ENCODE measurements at places on chromosomes 2 and 18.

- no peak for DNase-seq
These were observed 4.0 kb downstream of the RNMT start for GRCh38 chr18:13730481-13730880.

GRCh38 chr2:29011418-29012060, 30.4 kb downstream of the TOGARAM2 start:
- DNase-seq: peak; percentile 46

GRCh38 chr2:33366473-33366872, 110.0 kb upstream of the RASGRP3 start:
- no peak for DNase-seq

DNA sequence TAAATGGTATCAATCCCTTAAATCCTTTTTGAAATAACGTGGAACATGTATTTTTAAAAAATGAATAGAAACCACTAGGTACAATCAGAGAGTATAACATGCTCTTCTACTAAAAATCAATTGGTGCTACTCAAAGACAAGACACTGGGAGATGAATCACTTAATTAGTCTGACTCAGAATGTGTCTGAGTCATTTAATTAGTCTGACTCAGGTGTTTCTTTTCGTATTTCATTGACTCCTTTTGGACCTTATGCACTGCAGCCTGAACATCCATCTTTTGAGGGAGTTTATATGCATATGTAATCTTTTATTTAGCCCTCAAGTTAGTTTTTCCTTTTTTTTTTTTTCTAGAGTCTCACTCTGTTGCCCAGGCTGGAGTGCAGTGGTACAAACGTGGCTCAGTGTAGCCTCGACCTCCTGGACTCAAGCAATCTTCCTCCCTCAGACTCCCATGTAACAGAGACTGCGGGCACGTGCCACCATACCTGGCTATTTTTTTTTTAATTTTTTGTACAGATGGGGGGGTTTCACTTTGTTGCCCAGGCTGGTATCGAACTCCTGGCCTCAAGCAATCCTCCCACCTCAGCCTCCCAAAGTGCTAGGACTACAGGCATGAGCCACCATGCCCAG, 26.5 kb downstream of the PPP4R3B start:
- DNase-seq: no peak

DNA sequence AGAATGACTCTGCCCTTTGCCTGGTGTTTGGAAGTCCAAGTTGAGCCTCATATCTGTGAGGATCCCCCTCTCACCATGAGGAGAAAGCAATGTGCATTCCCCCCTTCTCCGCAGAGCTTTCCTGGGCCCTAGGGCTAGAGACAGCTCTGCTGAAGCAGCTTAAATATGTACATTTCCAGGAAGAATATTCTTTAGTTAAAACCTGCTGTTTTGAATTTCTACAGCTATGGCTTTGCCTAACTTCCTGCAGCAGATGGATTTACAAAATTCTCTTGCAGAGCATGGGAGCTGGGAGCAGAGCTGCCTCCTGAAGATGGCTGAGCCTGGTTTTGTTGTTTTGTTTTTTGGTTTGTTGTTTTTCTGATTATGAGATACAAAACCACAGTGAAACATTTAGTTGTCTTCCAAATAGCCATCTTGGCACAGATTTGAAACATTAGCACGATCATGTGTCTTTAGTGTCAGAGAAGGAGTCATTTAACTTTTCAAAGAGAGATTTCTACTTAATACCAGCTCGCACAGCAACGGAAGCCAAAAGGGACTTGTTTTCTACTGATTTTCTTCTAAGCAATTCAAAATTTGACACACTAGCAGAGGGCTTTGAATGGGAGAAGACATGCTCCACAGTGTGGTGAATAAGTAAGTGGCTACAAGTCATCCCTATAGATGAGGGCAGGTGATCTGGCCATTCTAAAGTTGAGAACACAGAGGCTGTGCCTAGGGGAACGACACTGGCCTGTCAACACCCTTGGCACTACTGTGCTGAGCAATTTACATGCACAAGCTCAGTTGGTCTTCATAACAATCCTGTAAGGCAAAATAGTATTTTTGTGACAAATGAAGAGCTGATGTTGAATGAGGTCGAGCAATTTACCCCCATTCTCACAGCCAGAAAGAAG, 222.6 kb downstream of the MREG start:
- DNase-seq: no peak

DNA sequence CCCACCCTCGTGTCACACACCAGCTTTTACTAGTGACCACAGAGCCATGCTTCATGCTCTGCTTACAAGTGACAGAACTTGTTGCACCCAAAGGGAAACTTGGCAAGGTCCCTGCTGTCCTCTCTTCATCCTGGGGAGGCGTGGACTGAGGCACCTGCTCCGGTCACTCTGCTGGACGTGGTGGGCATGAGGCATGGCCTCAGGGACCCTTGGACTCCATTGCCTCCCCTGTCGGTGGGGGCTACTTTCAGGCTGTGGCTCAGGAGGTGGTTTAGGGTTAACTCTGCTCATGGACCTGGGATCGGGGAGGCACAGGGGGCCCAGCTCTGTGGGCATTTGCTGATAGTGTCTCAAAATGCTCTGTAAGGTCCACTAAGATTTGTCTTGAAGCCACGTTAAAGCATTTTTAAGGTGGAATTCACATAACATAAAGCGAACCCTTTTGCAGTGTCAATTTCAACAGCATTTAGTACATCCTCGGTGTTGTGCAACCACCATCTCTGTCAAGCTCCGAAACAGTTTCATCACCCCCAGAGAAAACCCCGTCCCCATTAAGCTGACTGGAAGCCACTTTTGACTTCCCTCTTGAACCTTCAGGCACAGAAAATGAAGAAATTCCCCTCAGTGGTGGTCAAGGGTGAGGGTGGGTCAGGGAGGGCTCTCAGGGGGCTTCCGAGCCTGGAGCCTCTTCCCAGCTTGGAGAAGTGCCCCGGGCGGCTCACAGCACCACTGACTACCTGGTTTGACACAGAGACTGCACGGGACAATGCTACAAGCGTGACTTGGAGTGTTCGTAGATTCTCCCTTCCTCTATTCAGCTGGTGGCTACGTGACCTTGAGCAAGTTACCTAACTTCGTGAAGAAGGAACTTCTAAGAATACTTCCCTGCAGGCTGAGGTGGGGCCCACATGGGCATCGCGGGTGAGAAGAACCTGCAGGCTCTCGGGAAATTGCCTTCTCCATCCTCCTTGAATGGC, 100.0 kb upstream of the HDAC4 start:
- no peak for DNase-seq

GRCh38 chr2:17093712-17094111, 424.5 kb downstream of the RAD51AP2 start:
- DNase-seq: no peak

DNA sequence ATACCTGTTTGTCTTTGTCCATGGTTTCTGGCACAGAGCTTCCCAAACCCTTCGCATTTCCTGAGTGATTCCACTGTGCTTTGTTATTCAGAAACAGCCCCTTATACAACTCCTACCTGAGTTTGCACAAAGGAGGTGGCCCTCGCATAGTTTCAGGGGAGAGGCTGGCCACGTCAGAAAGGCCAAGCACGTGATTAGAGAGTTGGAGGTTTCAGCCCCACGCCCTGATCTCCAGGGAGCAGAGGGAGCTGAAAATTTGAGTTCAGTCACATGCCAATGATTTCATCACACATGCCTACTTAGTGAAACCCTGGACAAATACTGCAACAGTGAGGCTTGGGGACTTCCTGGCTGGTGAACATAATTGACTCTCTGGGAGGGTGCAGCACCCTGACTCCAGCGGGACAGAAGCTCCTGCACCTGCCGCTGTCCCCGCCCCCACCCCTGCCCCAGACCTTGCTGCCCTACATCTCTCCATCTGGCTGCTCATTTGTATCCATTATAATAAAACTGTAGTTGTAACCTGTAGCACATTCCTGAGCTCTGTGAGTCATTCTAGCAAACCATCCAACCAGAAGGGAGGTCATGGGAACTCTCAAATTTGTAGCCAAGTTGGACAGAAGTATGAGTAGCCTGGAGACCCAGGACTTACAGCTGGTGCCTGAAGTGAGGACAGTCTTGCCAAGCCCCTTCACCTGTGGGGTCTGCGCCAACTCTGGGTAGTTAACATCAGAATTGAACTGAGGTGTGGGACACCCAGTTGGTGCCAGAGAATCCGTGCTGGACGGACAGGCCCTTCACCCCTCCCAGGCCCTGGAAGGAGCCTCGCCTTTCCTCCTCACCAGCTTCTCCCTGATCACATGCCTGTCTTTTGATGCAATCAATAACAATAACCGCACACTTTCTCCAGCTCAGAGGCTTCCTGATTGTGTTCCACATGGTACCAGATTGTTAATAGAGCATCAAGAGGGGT, 224.3 kb downstream of the ANAPC1 start:
- DNase-seq: no peak

DNA sequence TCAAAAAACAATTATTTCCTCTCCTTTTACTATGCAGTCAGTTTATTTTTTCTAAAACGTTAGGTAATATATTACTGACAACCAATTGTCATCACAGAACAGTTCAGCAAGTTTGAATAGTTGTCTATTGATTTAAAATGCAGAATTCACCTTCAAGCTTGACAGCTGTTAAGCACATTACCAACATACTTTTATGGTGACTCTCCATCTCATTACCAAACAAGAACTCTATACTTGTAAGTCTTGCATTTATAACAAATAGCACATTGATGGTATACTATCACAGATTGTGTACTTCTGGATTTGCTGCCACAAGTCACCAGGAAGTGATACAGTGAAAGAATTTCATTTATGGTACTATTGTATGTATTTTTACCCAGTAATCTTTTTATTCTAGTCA, 99.4 kb upstream of the PPP1CB start:
- DNase-seq: no peak

DNA sequence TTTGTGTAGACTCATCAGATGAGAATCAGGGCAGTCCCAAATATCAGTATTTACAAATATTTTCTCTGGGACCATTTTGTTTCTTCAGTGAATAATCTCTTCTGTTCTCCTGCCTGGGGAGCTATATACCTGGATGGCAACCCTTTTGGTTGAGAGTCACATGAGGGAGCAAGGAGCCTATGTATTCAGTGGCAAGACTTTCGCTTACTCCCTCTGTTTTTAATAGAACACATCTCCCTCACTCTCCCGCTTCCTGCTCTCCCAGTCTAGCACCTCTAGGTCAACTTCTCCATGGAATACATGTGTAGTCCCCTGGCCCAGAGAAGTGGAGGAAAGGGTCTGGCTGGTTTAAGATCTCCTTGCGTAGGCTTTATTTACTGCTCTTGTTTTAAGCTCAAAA, 600.3 kb downstream of the CCDC85A start:
- DNase-seq: no peak

- DNase-seq: no peak
These were observed 96.7 kb downstream of the GALR1 start for GRCh38 chr18:77346208-77346810.

GRCh38 chr2:96143848-96144480, 1.3 kb downstream of the DUSP2 start:
- DNase-seq: no peak

DNA sequence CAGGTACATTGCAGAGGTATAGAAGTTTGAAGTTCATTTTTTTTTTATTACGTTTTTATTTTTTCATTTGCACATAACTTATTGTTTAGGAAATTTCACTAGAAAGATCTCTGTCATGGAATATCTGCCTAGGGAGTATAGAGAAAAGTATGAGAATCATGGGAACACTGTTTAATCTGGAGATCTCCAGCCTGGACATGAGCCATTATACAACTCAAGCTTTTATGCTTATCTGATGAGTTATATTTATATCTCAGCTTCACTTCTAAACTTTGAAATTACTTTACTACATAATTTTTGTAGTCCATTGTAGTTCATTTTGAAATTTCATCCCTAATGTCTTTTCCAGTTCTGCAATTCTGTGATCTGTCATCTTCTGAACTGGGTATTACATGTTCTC, 515.6 kb downstream of the ERBB4 start:
- no peak for DNase-seq

- no peak for DNase-seq
These were observed 38.5 kb downstream of the ACKR3 start for GRCh38 chr2:236608188-236608525.

- DNase-seq: no peak
These were observed 147.5 kb upstream of the NCK2 start for GRCh38 chr2:105597011-105597805.

- DNase-seq: no peak
These were observed 18.0 kb upstream of the GPR17 start for GRCh38 chr2:127627740-127628571.

- no peak for DNase-seq
These were observed 21.6 kb downstream of the ATG16L1 start for GRCh38 chr2:233273120-233273519.

Data from activated CD4-positive, CD25-positive, alpha-beta regulatory T cell treated with anti-CD3 and anti-CD28 coated beads, Interleukin-2, amount 50 U/mL, for 16 hours (primary cell).